ENCODE measurements at places on chromosomes 2 and 18.

GRCh38 chr2:113705982-113706523 lies 50.4 kb downstream of the SLC35F5 start:
- no peak for DNase-seq

DNA sequence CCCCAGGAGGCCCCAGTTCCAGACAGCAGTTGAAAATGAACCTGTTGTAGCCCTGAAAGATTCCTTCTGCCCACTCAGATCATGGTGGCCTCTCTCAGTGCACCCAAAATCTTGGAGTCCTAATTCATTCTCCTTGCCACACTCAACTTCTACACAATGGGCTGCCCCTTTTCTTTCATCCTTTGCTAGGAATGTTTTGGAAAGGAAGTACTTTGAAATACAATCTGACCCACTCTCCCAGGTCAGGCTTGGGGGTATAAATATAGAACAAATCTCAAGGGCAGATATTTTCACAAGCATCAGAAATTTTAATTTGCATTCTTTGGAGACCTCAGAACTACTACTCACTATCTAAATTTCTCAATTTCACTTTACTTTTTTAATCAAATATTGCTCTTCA lies 103.2 kb upstream of the SH3BP4 start:
- DNase-seq = no peak

GRCh38 chr2:33137331-33137730 lies 190.6 kb downstream of the LTBP1 start:
- DNase-seq = no peak

DNA sequence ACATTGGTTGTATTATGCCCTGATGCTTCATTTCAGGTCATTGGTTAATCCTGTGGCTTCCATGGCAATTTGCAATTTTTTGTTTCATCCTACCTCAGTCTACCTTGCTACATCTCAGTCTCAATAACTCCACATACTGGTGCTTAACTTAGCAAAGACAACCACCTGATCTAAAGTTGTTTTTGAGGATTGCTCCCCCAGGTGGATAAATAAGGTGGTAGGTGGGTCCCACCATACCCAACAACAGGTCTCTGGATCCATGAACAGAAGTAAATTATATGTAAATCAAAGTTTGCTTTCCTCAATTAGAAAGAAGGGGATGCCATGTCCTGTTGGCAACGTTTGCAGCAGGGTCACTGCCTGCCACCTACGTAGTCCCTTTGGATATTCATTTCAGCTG lies 7.0 kb downstream of the XIRP2 start:
- no peak for DNase-seq

- no peak for DNase-seq
Observed at GRCh38 chr2:215707608-215708007, 271.7 kb upstream of the FN1 start.

GRCh38 chr18:13290856-13291271 lies 72.3 kb downstream of the LDLRAD4 start:
- no peak for DNase-seq

- no peak for DNase-seq
Observed at GRCh38 chr2:213065583-213066442, 85.6 kb downstream of the IKZF2 start.

DNA sequence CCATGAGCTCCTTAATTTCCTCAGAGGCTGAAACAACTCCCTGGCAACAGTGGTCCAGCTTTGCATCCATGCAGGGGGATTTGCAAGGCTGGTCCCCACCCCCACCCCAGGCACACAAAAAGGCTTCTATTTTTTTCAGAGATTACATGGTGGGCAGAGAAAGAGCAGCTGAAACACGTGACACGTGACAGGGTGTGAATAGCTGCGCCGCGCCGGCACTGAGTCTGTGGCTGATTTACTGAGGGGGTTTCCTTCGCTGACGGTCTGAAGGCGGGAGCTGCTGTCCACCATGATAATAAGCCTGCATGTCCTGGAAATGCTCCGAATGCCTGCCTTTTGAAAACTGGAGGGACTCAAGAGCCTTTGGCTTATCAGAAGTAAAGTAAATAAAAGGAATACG lies 50.7 kb upstream of the APCDD1 start:
- DNase-seq = no peak

DNA sequence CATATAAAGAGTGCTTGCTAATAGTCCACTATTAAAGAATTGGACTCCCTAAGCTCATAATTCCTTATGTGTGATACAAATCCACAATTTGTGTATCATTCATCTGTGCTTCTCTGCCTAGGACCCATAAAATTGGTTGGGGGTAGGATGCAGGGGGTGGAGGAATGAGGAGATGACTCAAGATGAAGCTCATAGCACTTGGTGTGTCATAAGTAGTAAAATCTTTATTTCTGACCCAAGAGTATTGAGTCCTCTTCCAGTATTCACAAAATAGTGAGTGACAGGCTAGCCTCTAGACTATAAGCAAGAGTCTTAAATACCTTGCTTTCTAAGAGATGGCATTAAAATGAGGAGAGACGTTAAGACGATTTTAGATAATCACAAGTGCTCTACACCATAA lies 390.9 kb upstream of the CDH19 start:
- DNase-seq = no peak

DNA sequence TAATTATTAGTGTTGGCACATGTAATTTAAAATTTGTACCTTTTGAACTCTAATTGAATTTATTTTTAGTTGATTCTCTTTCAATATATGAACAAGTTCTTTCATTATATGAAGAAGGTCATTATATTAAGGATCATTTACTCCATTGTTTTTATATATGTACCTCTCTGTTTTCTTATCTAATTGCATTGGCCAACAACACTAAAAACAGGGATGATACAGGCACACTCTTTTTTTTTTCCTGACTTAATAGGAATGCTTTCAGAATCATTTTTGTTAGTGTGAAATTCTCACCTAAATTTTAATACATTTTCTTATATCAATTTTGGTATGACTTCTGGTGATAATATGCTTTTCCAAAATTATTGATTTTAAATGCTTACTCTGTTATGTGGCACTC lies 75.0 kb upstream of the SCN1A start:
- no peak for DNase-seq

- no peak for DNase-seq
Observed at GRCh38 chr2:222319586-222320435, 21.0 kb upstream of the PAX3 start.

GRCh38 chr2:20351555-20352229 lies 1.0 kb upstream of the PUM2 start:
- DNase-seq = no peak

DNA sequence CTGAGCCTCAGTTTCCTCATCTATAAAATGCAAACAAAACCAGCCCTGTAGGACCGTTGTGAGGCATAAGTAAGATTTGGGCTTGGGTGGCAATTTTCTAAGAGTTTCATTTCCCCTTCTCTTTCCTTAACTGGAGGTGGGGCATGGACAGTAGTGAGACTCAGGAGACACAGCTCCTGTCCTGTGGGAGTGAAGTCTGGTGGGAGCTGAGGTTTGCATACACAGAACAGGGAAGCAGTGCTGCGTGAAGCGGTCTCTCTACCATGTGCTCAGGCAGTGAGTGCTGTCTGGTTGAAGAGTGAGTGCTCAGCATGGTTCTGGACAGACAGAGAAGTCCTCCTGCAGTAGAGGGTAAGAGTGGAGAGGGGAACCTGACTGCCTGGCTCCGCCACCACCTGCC lies 62.3 kb upstream of the MCFD2 start:
- peak; percentile 64 for DNase-seq

DNA sequence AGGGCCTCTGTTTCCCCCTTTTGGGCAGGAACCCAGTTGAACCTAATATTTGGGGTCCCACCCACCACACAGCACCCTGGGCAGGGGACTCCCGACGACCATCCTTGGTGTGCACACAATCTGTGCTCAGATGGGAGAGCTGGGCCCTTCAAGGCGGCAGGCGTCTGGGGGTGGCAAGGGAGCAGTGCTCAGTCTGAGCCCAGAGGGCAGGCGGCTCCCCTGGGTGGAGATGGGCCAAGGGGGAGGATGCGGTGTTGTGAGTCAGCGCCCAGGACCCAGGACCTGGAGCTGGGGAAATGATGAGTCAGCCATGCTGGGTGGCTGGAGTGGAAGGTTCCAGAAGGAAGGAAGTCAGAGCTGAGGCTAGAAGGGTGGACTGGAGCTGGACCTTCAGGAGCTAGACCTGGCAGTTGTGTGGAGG lies 3.8 kb downstream of the PROM2 start:
- no peak for DNase-seq

DNA sequence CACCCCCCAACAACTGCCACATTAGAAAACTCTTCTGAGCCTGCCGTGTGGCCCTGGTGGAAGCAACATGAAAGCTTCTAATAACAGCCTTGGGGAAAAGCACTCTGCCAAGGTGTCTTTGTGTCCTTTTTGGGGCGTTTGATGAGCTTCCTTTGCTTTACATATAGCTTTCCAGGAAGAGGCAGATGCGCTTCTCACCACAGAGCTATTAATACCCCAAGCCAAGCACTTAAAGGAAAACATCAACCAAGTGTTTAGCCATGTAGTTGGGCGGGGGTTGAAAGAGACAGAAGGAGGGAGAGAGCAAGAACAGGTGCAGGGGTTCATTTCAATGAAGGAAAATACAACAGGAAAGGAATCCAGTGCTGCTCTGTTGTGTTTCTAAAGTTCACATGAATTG lies 176.1 kb downstream of the VAPA start:
- DNase-seq = no peak

DNA sequence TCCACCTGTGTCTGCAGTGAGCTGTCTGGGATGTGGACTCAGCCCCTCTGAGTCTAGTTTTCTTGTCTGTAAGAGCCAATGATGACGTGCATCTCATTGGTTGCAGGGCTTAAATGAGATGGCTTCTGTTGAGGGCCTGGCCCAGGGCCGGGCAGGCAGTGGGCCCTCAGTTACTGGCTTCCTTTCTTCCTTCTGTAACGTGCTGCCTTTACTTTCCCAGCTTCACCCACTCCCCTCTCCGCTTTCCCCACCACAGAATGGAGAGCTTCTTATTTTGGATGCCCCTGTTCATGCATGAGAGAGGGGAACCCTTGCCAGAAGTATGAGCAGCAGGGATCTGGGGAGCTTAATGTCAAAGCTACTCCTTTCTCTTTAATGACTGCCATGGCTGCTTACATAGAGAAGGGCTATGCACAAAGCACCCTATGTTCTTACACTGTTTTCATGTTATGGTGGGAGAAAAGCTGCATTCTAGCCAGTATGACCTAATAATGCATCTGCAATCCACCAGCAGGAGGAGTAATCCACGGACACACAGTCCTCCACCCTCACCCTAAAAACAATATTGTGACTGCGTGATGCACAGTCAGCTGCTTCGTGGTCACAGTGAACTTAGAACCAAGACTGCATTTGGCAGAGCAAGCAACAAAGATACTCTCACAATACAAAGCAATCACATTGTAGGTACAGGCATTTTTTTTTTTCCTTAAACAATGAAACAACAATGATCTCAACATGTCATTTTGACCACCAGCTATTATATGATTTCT lies 37.2 kb downstream of the CREG2 start:
- peak; percentile 20 for DNase-seq

DNA sequence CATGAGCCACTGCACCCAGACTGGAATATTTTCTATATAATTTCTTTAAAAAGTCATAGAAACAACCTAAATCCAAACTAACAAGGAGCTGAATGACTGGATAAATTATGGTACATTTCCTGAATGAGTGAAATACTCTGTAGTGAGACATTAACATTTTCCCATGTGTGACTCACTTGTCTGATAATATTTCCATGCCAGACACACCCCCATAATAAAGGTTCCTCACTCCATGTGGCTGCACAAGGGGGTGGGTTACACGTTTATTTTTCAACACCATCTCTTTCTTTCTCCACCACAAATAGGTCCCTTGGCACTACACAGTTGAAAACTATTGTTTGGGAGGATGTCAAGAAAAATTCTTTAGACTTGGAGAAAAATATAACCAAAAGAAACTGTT lies 266.3 kb upstream of the LYPD1 start:
- DNase-seq = no peak

DNA sequence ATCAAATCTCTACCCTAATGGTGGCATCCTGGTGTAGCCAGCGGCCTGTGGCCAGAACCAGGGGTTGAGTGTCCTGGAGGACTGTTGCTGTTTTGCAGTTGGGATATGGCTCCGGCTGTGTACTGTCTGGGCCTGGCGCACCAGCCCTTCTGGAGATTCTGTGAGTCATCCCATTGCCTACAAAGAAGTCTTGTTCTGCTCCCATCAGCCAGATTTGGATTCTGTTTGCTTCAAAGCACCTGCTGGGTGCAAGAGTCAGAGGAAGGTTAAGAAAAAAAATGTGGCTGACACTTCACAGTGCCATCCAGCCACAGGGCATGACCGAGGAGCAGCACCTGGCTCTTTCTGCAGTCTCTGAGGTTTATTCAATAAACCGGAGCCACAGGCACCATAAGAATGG lies 41.0 kb upstream of the ASAP2 start:
- DNase-seq = no peak

DNA sequence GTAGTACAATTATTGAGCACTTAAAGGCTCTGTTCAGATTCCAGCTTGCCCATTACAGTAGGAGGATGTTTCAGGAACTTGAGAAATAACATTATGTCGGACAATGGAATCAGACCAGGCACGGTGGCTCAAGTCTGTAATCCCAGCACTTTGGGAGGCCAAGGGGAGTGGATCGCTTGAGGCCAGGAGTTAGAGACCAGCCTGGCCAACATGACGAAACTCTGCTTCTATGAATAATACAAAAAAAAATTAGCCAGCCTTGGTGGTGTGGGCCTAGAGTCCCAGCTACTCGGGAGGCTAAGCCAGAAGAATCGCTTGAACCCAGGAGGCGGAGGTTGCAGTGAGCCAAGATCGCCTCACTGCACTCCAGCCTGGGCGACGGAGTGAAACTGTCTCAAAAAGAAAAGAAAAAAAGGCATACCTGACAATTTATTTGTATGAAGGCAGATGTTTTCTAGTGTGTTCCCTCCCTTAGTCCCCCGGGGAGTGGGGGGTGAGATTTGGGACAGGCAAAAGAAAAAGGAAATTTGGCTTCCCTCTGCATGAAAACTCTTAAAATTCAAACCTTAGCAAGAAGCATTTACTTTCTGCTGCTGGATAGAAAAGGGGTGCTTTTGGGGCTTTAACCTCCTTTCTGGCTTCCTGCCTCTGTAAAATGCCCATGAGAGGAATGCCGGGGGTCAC lies 13.7 kb upstream of the ZNF532 start:
- DNase-seq = no peak

GRCh38 chr18:57060814-57061213 lies 86.1 kb upstream of the BOD1L2 start:
- DNase-seq = no peak

DNA sequence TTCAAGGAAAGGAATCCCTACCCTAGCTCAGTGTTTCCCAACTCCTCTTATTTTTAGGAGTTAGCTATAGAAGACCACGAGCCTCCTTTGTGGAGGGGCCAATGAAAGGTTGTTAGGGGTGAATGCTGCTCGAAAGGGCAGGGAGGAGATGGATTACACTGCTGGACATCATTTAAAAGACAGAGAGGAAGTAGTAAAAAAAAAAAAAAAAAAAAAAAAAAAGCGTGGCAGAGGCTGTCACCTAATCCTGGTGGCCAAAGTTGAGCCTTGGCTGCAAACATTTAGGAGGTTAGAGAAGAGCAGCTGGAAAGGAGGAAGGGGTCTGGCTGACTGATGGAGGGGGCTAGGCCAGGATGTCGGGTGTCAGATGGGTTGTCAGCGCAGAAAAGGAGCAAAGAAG lies 139.0 kb upstream of the KLF7 start:
- DNase-seq = no peak

Measured in substantia nigra (tissue), 51 donors.